Stimulated activated CD4-positive, alpha-beta T cell treated with anti-CD3 and anti-CD28 coated beads, Interleukin-2, amount 100 ng/mL, for 48 hours (primary cell): ENCODE measurements at places on chromosomes 5 and 9.

GRCh38 chr5:103234239-103234975 is 24.2 kb upstream of the MACIR start:
- DNase-seq = no peak

DNA sequence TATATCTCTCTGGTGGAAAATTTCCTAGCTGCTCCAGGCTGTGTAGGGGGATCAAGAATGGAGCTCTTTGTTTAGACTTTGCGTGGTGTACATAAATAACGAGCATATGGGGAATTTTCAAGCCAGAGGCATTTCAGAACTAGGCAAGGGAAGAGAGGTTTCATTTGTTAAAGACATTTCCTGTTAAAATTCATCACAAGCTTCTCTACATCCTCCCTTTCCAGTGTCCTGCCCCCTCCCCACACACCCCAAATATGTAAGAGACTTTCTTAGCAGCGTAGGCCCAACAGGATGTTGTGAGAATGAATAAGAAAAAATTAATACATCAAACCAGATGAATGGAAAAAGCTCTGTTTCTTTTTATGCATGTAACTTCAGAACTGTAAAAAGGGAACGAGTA is 150.3 kb downstream of the GPBP1 start:
- no peak for DNase-seq

GRCh38 chr9:136802321-136802720 is 5.4 kb upstream of the RABL6 start:
- DNase-seq = no peak

- DNase-seq = no peak
Measured at GRCh38 chr9:106682420-106682819, 180.5 kb upstream of the ZNF462 start.

DNA sequence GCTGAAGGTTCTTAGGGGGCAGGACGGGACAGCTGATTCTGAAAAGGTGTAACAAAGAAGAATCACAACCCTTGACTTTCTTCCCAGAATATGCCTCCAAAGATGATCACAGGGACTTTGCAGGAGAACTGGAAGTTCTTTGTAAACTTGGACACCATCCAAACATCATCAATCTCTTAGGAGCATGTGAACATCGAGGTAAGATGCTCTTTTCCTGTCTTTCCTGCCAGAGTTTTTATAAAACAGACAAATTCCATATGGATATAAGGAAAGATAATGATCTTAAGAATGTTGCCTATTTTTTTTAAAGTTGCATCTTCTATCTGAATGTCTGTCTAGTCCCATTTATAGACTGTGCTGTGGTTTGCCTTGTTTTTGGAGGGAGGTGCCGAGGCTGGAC is 87.9 kb downstream of the EQTN start:
- DNase-seq = no peak

DNA sequence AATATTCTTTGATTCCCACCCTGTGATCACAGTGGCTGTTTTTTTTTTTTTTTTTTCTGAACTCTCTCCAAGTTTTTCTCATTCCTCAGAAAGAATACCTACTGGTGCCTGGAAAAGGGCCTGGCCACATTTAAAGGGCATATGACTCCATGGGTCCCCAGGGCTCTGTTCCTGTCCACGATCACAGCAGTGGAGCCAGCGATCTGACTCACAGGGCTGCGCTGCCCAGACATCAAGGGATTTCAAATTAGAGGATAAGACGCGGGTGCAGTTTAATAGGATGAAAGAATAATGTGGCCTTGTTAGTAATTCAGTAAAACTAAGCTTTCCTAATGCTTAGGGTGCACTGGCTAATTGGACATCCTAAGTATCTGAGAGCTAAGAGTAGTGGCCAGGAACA is 175.1 kb upstream of the MSX2 start:
- DNase-seq = no peak

DNA sequence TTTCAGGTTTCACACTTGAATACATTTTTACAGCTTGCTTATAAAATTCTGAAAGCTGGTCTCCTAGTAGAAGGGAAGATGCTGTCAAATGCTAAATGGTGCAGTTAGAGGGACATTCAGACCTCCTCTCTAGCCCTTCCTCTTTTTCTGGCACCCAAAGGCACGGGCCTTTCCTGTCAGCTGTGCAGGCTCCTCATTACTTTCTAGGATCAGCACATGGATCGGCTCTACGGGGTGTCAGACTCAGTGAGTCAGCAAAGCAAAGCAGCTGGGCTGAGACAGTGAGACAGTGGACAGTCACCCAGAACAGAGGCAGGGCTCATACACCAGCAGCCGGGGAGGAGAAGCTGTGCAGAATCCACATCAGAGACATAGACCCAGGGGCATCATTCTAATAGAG is 80.0 kb upstream of the TNC start:
- no peak for DNase-seq

- DNase-seq = no peak
Measured at GRCh38 chr5:37490931-37491330, 111.8 kb downstream of the WDR70 start.

- DNase-seq = no peak
Measured at GRCh38 chr5:38695021-38695958, 138.8 kb upstream of the LIFR start.

DNA sequence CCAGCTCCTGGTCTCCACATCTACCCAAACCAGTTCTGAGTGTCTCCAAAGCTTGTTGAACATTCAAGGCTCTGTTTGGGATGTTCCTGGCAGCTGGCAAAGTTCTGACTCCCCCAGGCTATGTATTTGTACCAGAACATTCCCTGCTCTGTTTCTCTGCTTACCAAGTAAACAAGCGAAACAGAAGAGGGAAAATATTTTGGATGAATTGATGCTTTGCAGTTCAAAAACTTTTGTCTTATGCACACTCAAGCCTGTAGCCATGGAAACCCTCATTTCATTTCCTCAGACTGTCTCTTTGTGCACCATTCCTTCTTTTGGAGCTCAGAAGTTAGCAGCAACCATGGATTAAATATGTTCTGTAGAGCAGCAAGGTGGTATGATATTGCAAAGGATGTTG is 145.8 kb downstream of the ACTL7B start:
- no peak for DNase-seq

DNA sequence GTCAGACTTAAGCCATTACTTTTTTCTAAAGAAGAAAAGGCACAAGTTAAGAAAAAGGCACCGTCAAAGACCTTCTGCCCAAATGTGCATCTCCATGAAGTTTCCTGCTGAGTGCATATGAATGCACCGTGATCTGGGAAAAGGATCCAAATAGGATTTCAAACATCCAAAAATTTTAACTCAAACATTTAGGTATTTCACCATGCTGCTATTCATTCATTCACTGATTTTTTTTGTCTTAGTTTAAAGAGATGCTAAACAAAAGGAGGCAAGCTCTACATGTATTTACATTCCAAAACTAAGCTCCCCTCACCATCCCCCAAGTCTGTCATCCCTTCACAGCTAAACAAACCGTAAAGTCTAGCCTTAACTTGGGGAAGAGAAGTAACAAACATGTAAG is 291.9 kb downstream of the ARL15 start:
- no peak for DNase-seq

- DNase-seq = no peak
Measured at GRCh38 chr9:4962085-4962484, 23.0 kb upstream of the JAK2 start.

DNA sequence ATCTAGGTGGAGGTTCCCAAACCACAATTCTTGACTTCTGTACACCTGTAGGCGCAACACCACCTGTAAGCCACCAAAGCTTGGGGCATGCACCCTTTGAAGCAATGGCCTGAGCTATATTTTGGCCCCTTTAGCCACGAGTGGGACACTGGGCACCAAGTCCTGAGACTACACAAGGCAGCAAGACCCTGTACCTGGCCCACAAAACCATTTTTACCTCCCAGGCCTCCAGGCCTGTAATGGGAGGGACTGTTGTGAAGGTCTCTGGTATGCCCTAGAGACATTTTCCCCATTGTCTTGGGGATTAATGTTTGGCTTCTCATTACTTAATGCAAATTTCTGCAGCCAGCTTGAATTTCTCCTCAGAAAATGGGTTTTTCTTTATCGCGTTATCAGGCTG is 24.6 kb upstream of the FAM151B start:
- DNase-seq = no peak

GRCh38 chr5:91128604-91129003 is 254.5 kb downstream of the ARRDC3 start:
- DNase-seq = no peak

DNA sequence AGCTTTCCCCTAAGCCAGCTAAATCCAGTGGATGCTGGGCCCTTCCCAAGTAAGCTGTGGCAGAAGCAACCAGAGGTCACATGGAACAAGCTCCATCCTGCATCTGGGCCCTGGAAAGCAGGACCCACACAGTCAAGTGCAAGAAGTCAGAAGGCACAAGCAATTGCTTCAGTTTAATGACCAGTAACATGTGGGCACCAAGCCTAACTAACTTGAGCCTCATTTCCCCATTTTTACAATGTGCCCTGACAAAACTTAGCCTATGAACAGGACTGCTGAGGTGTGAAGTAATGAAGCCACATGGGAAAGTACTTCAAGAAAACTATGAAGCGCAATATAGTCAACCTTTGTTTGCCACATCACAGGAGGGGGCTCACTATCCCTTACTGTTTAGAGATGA is 90.5 kb downstream of the TLE1 start:
- DNase-seq = no peak

- DNase-seq = no peak
Measured at GRCh38 chr5:100889896-100890295, 13.2 kb downstream of the ST8SIA4 start.

- DNase-seq = no peak
Measured at GRCh38 chr9:90074316-90074962, 469.6 kb downstream of the GADD45G start.

GRCh38 chr5:115962239-115962564 is at the start of gene LVRN:
Gene LVRN (plus strand): TSS chr5:115962475. CDS start chr5:115962618, 143 bp downstream.
- no peak for DNase-seq

- no peak for DNase-seq
Measured at GRCh38 chr5:149719666-149720065, 10.4 kb upstream of the PPARGC1B start.

- no peak for DNase-seq
Measured at GRCh38 chr5:154442801-154443200, 3.0 kb upstream of the SAP30L start.

- peak; percentile 64 for DNase-seq
Measured at GRCh38 chr5:79133657-79134451, 22.2 kb downstream of the BHMT start.

DNA sequence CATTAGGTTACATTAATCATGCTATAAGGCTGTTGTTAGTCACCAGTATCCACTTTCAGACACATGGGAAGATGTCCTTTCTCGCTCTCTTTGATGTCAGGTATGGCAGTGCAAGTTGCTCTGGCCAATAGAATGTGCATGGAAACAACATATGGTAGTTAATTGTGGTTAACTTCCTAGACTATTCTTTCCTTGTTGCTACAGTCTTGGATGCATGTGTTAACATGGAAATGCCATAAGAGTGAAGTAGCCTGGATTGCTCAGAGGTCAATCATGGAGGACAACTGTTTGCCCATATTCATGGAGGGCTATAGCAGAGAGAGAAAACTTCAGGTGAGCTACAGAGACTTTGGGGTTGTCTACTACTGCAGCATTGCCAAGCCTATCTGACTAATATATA is 245.8 kb upstream of the GAS1 start:
- DNase-seq = no peak
